ENCODE measurements at places on chromosomes 13 and 19.

GRCh38 chr19:54106716-54107115 is 4.1 kb downstream of the NDUFA3 start:
- no peak for DNase-seq

DNA sequence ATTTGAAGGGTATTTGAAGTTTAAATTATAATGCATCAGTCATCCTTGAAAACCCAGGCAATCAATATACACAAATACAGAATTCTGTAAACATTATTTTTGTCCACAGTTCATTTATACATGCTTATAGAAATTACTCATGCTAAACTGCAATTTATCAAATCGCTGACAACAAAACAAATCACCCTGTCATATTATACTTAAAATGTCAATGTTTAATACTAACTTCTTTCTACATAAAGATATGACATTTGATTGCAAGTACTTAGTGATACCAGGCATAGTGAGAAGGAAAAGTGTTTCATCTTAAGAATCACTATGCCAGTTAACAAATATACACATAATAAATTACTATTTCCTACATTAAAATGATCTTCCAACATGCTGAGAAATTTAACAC is 232.0 kb downstream of the PCDH20 start:
- DNase-seq, result no peak

DNA sequence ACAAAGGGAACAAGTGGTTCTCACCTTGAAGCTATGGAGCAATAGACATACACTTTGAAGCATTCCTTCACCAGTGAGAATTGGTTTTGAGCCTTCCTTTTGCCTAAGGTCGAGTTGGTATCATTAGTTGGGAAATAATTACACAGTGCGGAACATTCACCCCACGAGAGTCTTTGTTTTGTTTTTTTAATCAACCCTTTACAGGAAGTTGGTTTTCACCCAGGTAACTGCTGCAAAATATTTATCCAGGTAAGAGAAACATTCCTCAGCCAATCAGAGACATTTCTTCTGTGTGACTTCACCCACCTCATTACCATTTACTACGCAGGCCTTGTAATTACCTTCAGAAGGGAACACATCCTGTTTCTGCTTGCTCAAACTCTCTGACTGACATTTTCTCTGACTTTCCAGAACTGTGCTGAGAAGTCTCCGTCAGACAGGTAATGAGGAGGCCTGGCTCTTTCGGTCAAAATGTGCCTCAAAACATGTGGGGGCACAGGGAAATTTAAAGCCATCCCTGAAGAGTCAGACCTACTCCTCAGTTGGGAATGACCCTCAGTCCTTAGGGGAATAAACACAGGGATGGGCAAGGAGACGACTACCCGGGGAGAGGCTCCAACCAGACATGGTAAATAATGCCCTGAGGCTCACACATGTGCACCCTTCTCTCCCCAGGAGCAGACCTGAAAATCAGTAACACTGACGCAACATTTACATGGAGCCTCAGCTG is 22.7 kb upstream of the SERP2 start:
- DNase-seq, result no peak

- DNase-seq, result no peak
Measured at GRCh38 chr13:33228648-33229445, 56.7 kb downstream of the STARD13 start.

- no peak for DNase-seq
Measured at GRCh38 chr13:26973946-26974345, 197.7 kb downstream of the USP12 start.

GRCh38 chr13:40406405-40407120 is 259.9 kb downstream of the FOXO1 start:
- DNase-seq, result peak; percentile 70

DNA sequence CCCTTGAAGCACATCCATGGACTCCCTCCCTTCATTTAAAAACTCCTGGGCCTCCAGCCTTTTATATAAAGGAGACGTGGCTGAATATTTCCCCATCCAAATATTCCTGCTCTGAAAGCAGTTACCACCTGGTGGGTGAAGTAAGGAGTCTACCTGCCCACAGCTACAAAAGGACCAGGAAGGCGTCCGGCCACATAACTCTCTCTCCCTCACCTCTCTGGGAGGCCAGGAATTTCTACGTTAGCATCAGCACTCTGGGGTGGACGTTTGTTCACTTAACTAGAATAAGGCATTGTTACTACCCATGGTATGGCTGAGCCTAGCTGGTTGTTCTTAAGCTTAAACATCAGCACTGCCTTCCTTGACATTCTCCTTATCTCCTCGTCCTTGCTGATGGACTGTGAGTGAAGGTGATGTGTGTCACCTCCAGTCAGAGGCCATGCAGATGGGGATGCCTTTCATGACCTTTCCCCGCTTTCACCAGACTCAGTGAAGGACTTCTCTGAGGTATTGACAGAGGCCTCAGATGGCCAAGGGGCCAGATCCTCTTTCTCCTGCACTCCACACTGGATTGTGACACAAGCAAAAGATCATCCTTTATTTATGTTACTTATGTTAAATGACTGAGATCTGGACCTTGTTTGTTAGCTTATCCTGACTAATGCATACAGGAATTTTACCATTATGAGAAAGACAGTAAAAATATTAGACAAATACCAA is 22.2 kb upstream of the KPNA3 start:
- DNase-seq, result no peak

DNA sequence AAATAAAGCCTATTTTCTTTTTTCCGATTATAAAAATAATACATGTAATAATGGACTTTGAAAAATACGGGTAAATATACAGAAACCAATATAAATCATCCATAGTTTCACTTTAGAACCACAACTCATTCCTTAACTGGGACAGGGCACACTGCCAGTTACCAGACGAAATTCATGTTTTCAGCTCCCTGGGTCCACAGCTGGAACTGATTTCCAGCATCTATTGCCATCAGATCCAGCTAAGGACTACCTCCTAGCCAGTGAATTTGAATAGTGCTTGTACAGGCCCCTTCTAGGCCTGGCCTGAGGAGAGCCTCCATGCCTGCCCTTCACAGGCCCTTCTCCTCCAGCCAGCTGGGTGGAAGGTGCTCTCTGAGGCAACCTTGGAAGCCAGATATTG is 30.0 kb upstream of the ATP12A start:
- peak; percentile 73 for DNase-seq

- no peak for DNase-seq
Measured at GRCh38 chr19:45166723-45167252, 6.0 kb upstream of the NKPD1 start.

- DNase-seq, result no peak
Measured at GRCh38 chr13:102018716-102019115, 383.1 kb downstream of the FGF14 start.

DNA sequence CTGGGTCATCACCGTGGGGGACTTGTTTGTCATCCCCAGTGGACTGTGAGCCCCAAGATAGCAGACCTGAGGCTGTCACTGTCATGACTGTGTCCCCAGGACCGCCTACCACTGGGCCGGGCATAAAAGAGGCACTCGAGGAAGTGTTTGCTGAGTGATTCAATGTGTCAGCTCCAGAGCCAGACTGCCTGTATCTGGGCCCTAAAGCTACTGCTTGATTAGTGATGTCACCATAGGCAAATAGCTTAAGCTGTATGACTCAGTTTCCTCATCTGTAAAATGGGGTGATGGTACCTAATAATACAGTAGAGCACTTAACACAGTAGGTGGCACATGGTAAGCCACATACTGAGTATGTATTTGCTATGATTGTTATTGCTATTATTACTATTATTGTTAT is 11.2 kb upstream of the CEACAM19 start:
- no peak for DNase-seq

GRCh38 chr19:58400316-58400915 is 5.0 kb downstream of the RNF225 start:
- DNase-seq, result no peak

DNA sequence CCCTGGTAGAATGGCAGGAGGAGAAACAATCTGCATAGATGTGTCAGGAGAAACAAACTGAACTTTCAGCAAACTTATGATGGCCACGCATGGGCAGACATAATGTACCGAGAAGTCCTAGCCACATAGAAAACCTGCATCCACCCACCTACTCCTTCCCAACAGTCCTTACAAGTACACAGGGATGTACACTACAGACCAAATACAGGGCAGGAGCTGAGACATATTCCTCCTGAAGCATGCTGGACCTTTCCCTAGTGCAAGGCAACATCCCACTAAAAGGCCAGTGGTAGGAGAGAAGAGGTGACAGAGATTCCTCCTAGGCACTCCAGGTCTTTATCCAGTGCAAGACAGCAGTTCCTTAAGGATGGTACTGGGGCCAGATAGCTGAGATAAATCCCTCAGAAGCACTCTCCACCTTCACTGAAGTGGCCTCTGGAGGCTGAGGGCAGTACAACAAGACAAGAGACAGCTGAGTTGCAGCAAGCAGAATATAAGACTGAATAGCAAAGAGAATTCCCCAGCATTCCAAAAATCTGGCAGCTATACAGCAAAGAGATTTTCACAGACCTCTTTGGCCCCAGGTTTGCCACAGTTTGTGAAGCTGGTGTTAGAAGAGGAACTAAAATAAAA is 18.3 kb downstream of the VWA8 start:
- no peak for DNase-seq

All from AG09309 (cell line).